ENCODE measurements at places on chromosomes 12 and 14. TPM values are rescaled to one million over a fixed set of nuclear protein-coding genes. Genes with fewer than 3 reads are reported as not detected.

- DNase-seq: no peak
Measured at GRCh38 chr12:87618199-87618598, 411.0 kb downstream of the C12orf50 start.

NFATC4 gene
- total RNA-seq: not detected

DNA sequence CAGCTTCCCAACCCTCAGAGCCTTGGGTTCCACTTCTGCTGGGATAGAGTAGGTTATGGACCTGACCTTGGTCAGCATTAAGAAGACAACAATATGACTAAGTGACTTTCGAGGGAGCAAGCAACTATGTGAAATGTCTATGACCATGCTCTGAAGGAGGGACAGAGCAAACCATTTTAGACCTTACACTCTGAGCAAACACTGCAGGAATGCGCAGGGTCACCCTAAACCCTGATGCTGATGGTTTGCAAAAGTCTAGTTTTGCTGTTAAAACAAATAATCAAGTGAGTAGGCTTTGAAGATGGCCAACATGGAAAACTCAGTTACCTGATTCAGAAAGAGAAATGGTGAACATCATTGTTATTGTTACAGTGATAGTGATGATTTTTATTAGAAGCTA, 8.7 kb downstream of the ZCCHC8 start:
- DNase-seq: no peak

GRCh38 chr12:131578828-131579470, 131.9 kb upstream of the SFSWAP start:
- no peak for DNase-seq

- DNase-seq: no peak
Measured at GRCh38 chr12:69102856-69103255, 136.5 kb upstream of the CPSF6 start.

- no peak for DNase-seq
Measured at GRCh38 chr12:85007836-85008235, 28.2 kb downstream of the TSPAN19 start.

- no peak for DNase-seq
Measured at GRCh38 chr14:34741840-34742239, 27.4 kb upstream of the CFL2 start.

- no peak for DNase-seq
Measured at GRCh38 chr12:83954956-83955601, 957.5 kb downstream of the SLC6A15 start.

IL25 gene
- not detected for total RNA-seq

DNA sequence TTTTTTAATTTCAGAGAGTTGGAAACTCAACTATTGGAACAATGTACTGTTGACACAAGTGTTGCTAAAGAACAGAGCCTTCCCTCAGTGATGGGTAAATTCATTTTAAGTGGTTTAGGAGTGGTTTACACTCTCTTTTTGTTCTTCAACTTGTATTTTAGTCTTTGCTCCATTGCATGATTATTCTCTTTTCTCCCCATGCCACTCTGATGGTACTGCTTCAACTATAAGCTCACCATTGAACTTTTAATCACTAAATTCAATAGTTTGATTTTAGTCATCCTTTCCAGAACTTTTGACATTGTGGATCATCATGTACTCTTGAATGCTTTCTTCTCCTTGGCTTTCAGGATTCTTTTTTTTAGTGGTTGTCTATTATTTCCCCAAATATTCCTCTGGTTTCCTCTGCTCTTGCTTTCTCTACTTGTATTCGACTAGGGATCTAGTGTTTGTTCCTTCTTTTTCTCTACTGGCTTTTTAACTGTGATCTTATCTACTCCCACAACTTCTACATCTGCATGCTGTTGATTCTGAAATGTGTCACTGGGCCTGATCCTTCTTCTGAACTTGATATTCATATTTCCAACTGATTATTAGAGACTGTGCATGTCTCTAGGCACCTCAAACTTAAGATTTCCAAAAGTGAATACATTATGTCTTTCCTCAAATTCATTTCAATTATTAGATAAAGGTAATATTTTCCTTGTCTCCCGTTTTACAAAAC, 15.4 kb downstream of the ACTR10 start:
- DNase-seq: no peak

GRCh38 chr12:28851781-28852180, 297.3 kb upstream of the FAR2 start:
- DNase-seq: no peak

- DNase-seq: no peak
Measured at GRCh38 chr14:89254166-89254909, 162.7 kb downstream of the FOXN3 start.

GRCh38 chr12:57456145-57456700, 1.1 kb downstream of the INHBE start:
- peak; percentile 70 for DNase-seq

GRCh38 chr14:89855961-89856656, 98.4 kb downstream of the EFCAB11 start:
- DNase-seq: no peak

PKP2 gene
- total RNA-seq: not detected

TMED8 gene
- total RNA-seq: 15.0 TPM

- no peak for DNase-seq
Measured at GRCh38 chr14:52370406-52370935, 56.4 kb downstream of the PTGER2 start.

DNA sequence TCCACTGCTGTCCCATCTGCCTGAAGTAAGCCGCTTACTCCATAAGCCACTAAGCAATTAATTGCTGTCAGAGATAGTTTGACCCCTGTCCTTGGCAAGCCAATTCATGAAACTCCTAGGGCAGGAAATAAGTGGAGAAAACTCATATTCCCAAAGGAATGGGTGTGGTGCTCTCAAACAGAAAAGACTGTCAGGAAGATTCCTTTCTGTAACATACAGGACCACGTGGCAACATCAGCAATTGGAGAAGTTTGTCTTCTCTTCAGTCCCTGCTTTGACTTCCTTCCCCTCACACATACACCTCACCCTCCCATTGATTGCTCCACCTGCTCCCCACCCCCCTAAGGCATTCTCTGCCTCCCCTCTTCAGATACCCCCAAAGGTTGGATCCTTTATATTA, 36.2 kb upstream of the MDM1 start:
- DNase-seq: no peak

GRCh38 chr14:103444837-103445524, 59.8 kb downstream of the MARK3 start:
- no peak for DNase-seq

DNA sequence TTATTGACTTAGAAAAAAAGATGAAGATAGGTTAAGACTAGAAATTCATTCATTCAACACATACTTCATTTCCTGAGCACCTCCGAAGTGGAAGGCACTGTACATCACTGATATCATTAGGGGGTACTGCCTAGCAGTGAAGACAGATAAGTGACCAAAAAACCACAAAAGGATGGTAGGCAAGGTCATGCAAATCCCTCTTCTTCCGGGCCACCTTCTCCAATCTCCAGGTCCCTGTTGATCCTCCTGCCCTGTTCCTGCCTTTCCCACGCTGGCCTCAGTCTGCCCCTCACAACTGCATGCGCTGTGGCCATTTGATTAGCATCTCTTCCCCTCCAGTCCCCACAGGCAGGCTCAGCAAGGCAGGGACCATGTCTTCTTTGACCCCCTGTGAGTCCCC, 60.8 kb downstream of the SETD3 start:
- DNase-seq: no peak

- no peak for DNase-seq
Measured at GRCh38 chr14:79242666-79243065, 968.6 kb downstream of the DIO2 start.

DNA sequence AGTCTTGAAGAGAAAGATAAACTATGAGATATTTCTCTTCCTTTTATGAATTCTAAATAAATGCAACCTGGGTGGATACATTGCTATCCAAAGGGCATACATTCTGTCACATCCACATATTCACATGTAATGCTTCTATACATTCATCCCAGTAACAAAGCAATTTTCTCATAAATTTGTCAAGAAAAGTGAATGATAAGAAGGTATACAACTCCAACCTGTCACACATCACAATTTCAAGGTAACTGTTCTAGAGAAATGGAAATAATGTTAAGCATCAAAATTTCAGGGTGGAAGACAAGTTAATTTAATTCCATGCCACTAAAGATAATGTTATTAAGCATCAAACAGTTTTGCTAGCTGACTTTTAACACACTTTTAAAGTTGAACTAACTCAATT, 212.9 kb downstream of the SYT10 start:
- DNase-seq: no peak

HEATR5A gene
- 7.1 TPM for total RNA-seq

PPP1R1A gene
- not detected for total RNA-seq

NEDD1 gene
- total RNA-seq: 46.2 TPM

GRCh38 chr14:99734406-99735051, 50.4 kb downstream of the CYP46A1 start:
- no peak for DNase-seq

DNA sequence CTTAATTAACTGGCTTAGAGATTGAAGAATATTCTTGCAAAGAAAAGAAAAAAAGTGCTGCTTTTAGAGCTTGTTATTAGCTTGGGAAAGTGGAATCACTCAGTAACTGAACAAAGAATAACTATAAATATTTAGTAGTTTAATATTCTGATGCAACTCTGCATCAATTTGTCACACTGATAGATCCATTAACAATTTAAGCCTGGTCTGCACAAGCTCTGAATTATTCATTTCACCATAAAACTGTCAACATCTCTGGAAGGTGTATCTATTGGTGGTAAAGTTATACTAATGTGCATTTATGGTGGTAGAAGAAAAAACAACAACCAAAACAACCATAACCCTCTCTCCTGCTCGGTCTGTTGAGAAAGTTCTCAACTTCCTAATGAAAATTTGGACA, 38.1 kb upstream of the SLC35F4 start:
- DNase-seq: no peak

DNA sequence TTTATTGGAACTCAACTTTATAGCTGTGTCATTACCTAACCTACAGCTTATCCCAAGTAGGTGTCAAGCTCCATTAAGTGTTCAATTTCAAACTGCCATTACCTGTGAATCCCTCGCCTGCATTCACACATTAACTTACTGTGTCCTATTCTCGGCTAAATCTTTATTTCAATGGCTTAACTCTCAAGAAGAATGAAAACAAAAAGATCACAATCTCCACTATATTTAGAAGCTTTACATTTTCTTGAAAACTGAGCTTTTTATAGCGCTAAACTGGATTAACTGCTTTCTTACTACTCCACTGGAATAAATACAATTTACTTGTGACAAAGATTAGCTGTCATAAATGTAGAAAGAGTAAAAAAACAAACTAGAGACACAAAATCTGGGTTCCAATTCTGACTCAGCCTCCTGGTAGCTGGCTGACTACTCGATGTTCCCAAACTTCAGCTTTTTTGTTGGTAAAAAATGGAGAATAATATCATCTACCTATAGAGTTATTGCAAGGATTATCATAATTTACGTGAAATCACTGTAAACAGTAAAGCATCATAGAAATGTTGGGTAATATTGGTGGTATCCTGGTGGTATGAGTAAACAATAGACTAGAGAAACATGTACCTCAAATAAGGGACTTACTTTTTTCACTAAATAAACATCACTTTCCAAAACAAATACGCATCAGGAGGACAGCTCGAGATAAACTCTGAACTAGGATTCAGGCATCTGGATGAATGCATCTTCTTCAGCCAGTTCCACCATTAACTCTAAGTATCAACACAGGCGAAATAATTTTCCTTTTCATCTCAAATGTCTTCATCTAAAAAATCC, 1.7 kb downstream of the RALGAPA1 start:
- no peak for DNase-seq

YEATS4 gene
- total RNA-seq: 48.1 TPM

- DNase-seq: no peak
Measured at GRCh38 chr14:91977884-91978283, 30.4 kb upstream of the FBLN5 start.

GRCh38 chr12:18320036-18320617, 58.8 kb downstream of the PIK3C2G start:
- DNase-seq: no peak

TSPAN31 gene
- 22.3 TPM for total RNA-seq

CLEC4D gene
- not detected for total RNA-seq

B4GALNT1 gene
- total RNA-seq: 0.62 TPM

DNA sequence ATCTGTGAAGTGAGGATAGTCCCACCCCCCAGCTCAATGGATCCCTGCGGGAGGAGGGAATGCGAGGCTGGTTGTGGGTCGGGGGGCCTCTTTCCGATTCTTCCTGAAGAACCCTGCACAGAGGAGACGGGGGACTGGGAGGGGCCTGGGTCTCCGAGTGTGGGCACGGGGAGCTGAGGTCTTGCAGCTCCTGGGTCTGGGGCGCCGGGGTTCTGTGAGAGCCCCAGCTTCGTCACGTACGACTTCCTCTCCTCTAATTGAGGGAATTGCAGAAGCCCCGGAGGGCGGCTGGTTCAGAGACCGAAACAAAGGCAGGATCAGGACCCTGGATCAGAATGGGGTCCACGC, 66.6 kb downstream of the DIO3 start:
- DNase-seq: no peak

DNA sequence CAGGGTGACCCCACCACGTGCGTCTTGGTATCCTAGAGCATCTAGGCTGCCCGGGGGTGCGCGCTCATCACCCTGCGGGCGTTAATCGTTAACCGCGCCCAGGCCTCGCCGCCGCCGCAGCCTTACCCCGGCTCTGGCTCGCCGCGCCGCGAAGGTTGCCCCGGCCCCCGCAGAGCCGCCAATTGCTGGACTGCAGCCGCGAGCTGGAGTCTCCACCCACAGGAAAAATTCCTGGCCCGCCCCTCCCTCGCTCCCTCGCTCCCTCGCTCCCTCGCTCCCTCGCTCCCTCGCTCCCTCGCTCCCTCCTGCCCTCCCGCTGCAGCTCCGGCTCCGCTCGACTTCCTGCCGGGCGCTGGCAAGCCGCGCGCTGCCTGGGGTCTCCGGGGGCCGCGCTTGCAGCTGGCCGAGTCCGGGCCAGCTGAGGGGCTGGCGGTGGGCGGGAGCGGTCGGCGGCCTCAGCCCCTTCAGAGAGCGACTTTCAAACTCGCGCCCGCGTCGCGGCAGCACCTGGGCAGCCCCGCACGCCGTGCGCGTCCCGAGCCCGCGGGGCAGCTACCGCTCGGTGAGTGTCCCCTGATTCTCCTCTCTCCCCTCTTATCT, at the start of gene PLEKHG3:
Gene PLEKHG3, plus strand, starts transcription at position 282 of the 600 bp plus-strand sequence. CDS start 23,208 bp downstream, outside the sequence.
- DNase-seq: peak; percentile 31

LRRIQ1 gene
- total RNA-seq: not detected

SCNN1A gene
- total RNA-seq: 0.54 TPM

GRCh38 chr12:52258335-52258901, 16.0 kb upstream of the KRT86 start:
- DNase-seq: no peak

AGAP2 gene
- total RNA-seq: 73.3 TPM

- peak; percentile 20 for DNase-seq
Measured at GRCh38 chr14:91009501-91010152, 50.8 kb downstream of the RPS6KA5 start.

IRAK3 gene
- total RNA-seq: 0.77 TPM

DNA sequence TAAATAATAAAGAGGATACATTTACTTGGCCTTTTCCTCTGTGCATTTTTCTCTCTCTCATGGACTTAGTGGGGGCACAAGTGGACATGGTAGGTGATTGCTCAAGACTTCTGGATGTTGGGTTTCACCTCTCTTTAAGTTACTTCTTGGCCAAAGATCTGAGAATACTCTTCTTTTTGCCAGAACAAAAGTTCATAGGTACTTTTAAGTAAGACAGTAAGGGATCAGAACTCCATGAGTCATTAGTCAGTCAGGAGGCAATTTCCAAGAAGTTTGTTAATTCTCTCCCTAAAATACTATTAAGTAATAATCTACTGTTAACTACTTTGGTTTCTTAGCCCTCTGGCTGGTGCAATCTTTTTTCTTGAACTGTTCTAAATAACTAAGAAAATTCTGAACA, 84.2 kb downstream of the GRIP1 start:
- DNase-seq: no peak

Measured in activated CD4-positive, alpha-beta T cell treated with anti-CD3 and anti-CD28 coated beads, Interleukin-2, amount 10 ng/mL, durations not matched to agents 7 days and 5 days (primary cell).